ENCODE measurements at places on chromosomes 4 and X. TPM values are rescaled to one million over a fixed set of nuclear protein-coding genes. Genes with fewer than 3 reads are reported as not detected.

Gene DCX
- not detected for total RNA-seq

Gene SPATA18
- 4.1 TPM for total RNA-seq

Gene SLC6A14
- total RNA-seq = not detected

Gene COL25A1
- not detected for total RNA-seq

Gene ZFP42
- total RNA-seq = not detected

Gene BEX5
- total RNA-seq = 3.0 TPM

Gene CYTL1
- not detected for total RNA-seq

Gene FAT4
- 12.3 TPM for total RNA-seq

Gene STS
- 1.9 TPM for total RNA-seq

Gene ABLIM2
- total RNA-seq = 2.3 TPM

Gene ADGRG4
- not detected for total RNA-seq

Gene ARX
- total RNA-seq = 0.20 TPM
